ENCODE measurements at places on chromosomes 16 and 17.

DNA sequence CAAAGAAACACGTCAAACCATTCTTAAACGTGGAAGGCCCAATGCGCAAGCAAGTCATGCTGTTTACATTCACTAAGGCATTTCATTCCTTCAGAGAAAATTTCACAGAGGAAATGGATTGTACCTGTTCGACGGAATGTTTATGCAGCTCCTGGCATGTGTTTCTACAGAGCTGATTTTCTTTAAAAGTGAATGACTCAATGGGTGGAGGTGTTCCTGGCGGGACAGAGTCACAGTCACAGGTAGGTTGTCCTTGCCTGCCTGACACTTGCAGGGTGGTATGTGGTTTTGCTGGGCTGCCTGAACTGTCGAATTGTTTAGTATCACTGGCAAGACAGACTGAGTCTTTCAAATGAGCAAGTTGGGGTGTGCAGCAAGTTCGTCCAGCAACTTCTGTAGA is 11.6 kb downstream of the PALB2 start:
- no peak for DNase-seq

DNA sequence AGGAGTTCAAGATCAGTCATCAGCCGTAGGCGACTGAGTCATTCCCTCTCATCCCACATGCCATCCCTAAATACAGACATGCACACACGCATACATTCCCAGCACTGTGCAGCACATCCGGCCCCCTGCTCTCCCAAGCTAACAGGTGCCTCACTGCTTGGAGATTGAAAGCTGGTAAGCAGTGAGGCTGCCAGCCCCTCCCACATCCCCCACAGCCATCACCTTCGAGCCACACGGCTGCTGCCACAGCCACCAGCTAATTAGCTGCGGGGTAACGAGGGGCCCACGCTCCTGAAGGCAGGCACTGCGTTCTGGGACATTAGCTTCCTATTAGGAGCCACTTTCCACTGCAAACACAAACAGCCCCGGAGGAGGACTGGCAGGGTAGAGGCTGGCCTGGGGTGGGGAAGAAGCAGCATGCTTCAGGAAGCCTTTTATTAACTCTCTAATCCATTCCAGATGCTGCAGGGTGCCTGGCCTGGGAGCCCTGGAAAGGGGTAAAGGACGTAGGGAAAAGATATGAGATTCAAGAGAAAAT is 179.6 kb downstream of the CCT6B start:
- DNase-seq = no peak

DNA sequence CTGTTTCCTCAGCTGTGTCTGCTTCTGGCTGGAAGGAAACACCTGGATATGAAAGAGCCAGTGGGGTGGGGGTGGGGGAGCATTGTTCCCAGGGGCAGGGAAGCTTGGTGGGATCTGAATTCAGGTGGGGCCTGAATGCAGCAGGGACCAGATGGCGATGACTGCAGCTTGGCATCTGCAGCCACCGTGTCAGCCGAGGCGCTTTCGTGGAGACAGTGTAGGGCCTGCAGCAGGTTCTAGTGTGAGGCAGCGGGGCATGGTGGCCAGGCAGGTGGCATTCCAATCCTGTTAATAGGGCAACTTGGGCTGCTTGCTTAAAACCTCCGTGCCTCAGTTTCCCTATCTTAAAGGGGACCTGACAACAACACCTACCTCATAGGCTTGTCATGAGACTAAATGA is 1.7 kb downstream of the PIK3R6 start:
- DNase-seq = no peak

DNA sequence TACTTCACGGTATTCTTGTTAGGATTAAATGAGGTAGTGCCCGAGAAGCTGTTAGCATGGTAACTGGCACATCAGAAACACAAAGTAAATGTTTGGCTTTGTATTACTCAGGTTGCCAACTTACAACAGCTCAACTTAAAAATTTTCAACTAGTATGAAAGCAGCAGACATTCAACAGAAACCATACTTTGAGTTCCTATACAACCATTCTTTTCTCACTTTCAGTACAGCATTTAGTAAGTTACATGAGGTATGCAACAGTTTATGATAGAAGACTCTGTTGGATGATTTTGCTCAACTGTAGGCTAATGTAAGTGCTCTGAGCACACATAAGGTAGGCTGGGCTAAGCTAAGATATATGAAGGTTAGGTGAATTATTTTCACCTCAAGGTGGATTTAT is 7.7 kb downstream of the CENPN start:
- no peak for DNase-seq

GRCh38 chr16:68202091-68202519 is 33.8 kb downstream of the ESRP2 start:
- DNase-seq = no peak

DNA sequence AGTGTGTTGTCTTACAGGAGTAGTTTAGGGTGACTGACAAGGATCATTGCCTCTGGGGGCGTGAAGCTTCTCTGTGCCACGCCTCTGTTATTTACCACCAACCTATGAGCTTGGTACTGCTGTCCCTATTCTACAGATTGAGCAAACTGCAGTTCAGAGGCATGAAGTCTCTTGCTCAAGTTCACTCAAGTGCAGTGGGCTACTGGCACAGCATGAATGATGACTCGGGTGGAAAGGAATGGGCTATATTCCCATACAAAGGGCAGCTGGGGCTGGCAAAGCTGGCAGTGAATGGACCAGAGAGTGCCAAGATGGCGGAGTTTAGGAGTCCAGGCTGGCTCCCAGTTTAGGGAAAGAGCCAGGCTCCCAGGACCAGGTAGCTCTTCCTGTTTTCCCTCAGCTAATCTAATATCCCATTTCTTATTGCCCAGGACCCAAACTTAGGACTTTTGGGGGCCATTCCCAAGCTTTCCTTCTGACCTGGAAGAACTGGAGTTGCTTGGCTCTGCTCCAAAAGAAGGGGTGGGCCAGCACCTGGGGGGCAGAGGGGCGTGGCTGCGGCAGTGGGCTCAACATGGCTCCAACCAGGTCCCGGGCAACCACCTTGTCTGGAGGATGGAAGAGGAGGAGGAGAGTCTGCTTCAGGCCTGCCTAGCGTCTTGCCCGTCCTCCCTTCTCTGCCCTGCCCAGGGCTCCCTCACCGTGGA is 12.9 kb downstream of the PLK1 start:
- DNase-seq = no peak

DNA sequence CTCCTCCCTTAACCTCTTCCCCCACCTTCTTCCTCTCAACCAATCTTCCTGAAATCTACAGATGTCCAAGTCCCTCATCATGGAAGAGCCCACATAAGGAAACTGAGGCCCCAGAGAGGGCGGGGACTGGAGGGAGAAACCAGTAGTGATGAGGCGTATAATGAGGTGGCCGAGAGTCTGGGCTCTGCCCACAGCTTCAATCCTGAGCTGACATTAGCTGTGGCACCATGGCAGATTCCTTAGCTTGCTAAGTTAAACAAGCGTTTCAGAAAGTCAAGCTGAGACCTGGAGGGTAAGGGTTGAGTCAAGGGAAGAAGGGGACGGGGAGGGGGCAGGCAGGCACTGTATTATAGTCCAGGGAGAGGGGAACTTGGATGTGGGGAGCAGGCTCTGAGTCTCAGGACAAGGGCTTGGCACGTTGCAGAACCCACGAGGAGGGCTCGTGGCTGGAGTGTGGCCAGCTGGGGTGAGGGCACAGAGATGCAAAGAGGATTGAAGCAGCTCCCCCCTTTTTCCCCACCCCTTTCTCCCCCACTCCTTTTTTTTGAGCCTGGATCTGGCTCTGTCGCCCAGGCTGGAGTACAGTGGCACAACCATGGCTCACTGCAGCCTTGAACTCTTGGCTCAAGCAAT is 13.3 kb downstream of the ARHGAP23 start:
- no peak for DNase-seq

- DNase-seq = no peak
Observed at GRCh38 chr16:88896238-88897070, 30.0 kb upstream of the PABPN1L start.

DNA sequence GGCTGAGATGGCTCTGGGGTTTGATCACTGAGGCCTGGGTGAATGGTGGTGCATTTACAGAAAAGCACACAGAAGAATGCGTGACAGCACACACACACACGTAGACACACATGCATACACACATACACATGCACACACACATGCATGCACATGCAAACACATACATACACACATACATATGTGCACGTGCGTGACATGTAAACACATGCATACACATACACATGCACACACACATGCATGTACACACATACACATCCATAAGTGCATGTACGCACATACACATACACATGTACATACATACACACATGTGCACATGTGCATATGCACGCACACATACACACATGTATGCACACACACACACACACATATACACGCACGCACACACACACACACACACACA is 108.4 kb downstream of the AIPL1 start:
- DNase-seq = no peak

DNA sequence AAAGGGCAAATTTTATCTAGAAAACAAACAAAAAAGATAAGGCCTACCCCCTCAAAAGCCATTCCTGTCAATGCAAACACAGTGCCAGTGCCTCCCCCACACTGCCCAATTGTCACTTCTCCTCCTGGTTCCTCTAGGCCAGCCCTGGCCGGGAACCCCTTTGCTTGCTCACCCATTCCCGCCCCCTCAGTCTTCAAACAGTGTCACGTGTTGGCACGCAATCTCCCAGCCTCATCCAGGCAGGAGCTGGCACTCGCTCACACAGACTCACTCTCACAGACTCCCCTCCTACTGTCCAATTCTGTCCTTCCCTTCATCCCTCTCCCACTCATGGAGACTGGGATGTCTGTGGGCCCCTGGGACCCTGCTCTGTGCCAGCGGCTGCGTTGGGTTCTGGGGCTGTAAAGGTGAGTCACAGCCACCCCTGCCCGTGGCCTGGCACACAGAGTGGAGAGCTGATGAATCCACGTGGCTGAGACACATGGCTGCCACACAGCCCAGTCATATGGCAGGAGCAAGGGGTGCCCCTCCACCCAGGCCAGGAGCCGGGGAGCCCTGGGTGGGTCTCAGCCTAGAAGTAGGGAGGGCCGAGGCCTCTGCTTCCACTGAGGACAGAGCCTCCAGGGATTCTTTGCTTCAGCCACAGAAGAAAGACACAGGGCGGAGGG is 54.8 kb downstream of the VAC14 start:
- DNase-seq = no peak

DNA sequence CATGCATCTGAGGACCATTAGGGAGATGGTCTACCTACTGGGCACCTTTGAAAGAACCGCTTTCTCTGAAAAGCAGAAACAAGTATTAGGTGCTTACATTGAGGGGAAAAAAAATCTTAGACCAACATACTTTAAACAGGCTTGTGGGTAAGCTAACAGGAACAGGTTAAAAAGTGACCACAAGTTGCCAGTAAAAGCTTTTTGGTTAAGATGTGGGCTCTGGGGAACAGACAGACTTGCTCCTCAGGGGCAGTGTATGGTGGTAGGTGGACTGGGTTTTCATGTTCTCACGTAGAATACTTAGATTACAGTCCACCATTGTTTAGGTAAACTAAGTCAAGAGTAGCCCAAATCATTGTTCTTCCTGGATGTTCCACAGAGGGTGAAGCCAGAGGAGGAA is 41.2 kb downstream of the REXO5 start:
- no peak for DNase-seq

GRCh38 chr17:45341533-45342158 is 24.8 kb upstream of the MAP3K14 start:
- no peak for DNase-seq

DNA sequence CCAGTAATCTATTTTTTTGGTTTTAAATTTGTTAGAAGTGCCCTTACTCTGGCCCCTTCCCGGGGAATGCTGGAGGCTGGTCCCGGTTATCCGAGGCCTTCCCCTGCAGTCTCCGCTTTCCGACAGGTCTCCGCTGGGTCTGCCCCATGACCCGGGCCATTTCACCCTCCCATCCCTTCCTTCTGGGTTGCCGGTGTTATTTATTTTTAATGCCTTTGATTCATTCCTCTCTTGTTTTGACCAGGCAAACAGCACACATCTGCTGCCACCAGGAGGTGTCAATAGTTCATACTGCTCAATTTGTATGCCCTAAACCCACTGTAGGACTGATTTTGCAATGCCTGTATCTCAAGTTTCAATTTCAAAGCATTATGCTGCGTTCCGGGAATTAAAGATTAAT is 113.2 kb upstream of the IRX5 start:
- DNase-seq = no peak

GRCh38 chr16:55323637-55324271 is at the start of gene IRX6:
TSS of gene IRX6 (plus strand) at chr16:55324203. CDS start at chr16:55325092, 889 bp downstream.
- DNase-seq = no peak

DNA sequence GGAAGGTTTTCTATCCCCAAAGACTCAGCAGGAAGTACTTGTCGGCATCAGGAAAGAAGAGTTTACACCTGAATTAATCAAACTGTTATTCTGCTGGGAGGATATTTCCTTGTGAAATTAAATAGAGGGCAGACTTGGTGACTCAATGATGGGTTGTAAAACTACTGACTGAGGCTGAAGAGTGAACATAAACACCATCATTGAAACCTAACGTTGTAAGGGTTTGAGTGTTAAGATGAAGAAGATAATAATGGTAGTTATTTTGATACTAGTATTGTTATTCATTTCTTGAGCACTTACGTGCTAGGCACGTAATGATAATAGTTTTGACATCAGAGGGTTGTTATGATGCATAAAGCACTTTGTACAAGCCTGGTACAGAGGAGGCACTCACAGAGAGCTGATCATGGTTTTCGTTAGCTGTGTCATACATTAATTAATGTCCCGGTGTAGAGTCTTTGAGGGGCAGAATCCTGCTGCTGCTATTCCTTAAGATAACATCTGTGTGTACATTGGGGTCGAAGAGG is 64.2 kb upstream of the CACNG3 start:
- no peak for DNase-seq

- DNase-seq = no peak
Observed at GRCh38 chr17:43143201-43143600, 18.0 kb upstream of the BRCA1 start.

DNA sequence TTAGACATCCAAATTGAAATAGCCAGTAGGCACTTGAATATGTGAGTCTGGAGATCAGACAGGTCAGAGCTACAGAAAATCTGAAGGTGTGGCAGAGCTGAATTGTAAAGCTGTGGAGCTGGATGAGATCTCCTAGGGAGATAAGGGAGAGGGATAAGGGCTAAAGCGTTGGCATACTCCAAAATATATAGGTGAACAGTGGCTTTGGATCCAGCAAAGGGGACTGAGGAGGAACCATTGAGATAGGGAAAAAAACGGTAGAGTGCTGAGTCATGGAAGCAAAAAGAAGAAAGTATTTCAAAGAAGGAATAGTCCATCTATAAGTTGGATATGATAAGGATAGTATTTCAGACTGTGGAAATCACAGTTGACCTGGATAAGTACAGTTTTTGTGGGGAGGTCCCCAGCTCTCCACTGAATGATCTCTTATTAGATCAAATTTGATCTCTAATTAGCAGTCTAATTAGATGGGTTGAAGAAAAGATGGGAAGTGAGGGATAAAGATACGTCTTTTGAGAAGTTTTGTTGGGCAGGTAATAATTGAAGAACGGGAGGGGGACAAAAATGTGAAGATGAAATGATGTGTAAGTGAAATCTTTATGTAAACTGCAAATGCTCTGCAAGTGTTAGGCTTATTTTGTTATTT is 587 bp upstream of the DBF4B start:
- no peak for DNase-seq

- no peak for DNase-seq
Observed at GRCh38 chr17:63932721-63933120, 590 bp upstream of the CD79B start.

- peak; percentile 59 for DNase-seq
Observed at GRCh38 chr17:32523017-32523680, 36.4 kb downstream of the CDK5R1 start.

Measured in activated CD4-positive, alpha-beta T cell treated with anti-CD3 and anti-CD28 coated beads, Interleukin-2, amount 50 U/mL, for 24 hours (primary cell).